Progenitor cell of endocrine pancreas (in vitro differentiated cells): ENCODE measurements at places on chromosomes 12 and 14.
A peak's percentile ranks its signal among the peaks of the same experiment; 100 is the strongest.

DNA sequence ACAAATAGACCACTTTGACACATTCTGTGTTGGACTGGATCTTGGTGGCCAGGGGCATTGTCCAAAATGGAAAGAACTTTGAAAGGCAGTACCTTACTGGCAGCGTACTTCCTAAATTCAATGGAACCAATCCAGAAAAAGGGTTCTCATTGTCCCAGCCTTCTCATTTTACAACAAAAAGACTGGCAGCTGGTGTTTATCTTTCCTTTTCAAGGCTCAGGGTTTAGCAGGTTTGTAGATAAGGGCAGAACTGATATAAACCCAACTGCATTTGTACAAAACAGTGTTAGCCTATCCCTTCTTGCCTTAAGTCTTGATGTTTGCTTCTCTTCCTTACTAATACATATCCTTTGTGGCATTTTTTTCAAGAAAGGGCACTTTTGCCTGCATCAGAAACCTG, 7.7 kb downstream of the THAP2 start:
- H3K4me3 ChIP-seq = no peak overlapping the region
- H3K36me3 ChIP-seq = peaks cover 6% of the 10 kb centered on the region
- no peaks in the 10 kb centered on the region for H3K27me3 ChIP-seq
- H3K27ac ChIP-seq = peak overlapping the region; percentile 19
- peaks cover 11% of the 10 kb centered on the region for H3K4me1 ChIP-seq
- DNase-seq = no peak

DNA sequence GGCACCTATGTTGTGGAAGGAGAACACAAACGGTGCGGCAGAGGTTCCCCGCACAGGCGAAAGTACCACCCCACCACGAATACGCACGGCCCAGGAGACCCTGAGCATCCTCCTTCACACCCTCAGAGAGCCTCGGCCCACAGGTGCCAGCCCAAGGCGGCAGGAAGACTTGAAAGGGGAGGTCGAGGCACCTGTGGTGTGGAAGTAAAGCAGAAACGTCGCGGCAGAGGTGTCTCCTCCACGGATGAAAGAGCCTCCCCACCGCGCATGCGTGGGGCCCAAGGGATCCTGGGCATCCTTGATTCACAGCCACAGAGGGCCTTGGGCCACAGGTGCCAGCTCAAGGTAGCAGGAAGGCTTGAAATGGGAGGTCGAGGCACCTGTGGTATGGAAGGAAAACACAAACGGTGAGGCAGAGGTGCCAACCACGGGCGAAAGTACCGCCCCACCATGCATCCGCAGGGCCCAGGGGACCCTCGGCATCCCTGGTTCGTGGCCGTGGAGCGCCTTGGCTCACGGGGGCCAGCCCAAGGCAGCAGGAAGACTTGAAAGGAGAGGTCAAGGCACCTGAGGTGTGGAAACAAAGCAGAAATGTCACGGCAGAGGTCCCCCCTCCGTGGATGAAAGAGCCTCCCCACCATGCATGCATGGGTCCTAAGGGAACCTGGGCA, 380.1 kb downstream of the ALG10 start:
- H3K27ac ChIP-seq = no peak overlapping the region

DNA sequence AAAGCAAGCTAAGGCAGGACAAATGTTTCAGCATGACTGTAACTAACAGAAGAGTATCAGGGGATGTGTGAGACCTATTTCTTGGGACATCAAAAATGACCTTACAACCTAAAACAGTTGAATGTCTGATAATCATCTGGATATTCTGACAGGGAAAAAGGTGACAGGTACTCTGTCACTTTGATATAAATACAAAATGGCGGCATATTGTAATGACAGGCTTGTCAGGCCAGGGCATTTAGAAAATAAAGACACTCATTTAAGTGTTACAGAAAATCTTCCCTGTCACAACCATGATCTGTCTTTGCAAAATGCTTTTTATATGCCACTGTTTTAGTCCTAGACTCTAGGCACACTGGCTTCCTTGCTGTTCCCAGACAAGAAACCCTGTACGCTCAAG, 1033.3 kb upstream of the FLRT2 start:
- peaks cover 5% of the 10 kb centered on the region for H3K27me3 ChIP-seq
- H3K36me3 ChIP-seq = no peaks in the 10 kb centered on the region
- DNase-seq = no peak

DNA sequence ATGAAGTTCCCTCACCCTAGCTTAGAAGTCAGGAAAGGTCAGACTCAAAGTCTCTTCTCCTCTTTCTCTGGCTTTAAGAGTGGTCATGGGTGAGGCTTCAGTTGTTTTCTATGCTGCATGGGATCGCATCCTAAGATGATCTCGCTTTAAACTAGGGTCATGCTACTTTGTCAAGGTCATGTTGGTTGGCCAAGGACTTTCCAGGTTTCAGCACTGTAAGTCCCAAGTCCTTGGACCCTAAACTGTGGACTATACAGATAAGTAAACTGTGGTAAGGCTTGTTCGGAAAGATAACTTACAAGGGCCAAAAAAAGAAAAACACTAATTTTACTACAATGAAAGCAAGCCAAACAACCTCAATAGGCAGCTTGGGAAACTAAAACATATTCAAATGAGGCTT, 17.4 kb downstream of the HAL start:
- no peak overlapping the region for H3K4me3 ChIP-seq
- peaks cover 6% of the 10 kb centered on the region for H3K4me1 ChIP-seq
- no peak for DNase-seq
- H3K27ac ChIP-seq = no peak overlapping the region
- H3K27me3 ChIP-seq = peaks cover 4% of the 10 kb centered on the region

DNA sequence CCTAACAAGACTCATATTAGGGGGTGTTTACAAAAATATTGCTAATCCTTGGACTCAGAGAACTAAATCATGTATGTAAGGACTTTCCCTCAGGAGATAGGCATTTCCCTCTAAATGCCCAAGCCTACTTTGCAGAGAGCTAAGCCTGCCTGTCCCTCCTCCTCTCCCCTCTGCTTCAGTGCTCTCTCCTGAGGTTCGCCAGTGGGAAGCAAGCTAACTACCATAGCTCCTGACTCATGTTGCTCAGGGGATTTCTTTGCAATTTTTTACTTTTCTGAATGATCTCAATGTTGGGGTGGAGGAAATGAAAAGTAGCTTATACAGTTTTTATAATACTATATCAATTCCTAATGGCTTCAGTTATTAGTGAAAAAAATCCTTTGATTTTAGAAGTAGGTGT, 29.6 kb downstream of the IFT43 start:
- no peaks in the 10 kb centered on the region for H3K27me3 ChIP-seq
- H3K4me3 ChIP-seq = no peak overlapping the region
- H3K4me1 ChIP-seq = no peaks in the 10 kb centered on the region
- H3K36me3 ChIP-seq = peaks cover 57% of the 10 kb centered on the region

GRCh38 chr14:74085828-74086227, 1.1 kb downstream of the LIN52 start:
- H3K27ac ChIP-seq = peak overlapping the region; percentile 99
- peaks cover 25% of the 10 kb centered on the region for H3K4me1 ChIP-seq
- peak overlapping the region; percentile 100 for H3K4me3 ChIP-seq

DNA sequence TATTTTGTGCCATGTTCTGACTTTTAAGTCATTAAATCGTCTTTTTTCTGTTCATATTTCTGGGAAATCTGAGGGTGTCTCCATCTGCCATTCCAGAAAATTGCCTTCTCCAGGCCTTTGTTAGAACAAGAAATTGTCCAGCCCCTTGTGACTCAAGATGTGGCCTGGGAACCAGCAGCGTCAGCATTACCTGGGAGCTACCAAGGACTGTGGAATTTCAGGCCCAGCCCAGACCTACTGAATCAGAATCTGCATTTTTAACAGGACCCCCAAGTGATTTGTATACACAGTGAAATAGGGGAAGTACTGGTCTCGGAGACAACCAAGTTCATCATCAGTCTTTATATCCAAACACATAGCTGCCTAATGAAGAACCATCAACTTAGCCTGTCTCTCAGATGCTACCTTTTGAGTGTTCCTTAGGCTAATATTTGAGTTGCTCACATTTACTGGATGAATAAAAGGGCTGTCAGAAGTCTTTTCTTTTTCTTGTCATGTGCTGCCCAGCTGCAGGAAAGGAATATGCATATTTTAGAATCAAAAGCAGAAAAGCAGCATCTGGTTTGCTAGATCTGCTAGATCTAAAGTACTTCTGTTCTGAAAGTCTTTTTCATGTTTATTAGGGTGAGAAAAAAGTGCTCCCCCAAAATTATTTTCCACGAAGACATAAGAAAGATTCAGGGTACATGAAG, 21.2 kb downstream of the GPHB5 start:
- no peaks in the 10 kb centered on the region for H3K4me1 ChIP-seq
- H3K36me3 ChIP-seq = no peaks in the 10 kb centered on the region
- H3K27ac ChIP-seq = no peak overlapping the region
- no peak overlapping the region for H3K4me3 ChIP-seq
- H3K27me3 ChIP-seq = peaks cover 2% of the 10 kb centered on the region
- DNase-seq = no peak

- DNase-seq = no peak
- no peaks in the 10 kb centered on the region for H3K27me3 ChIP-seq
- H3K4me3 ChIP-seq = no peak overlapping the region
- H3K27ac ChIP-seq = no peak overlapping the region
- H3K36me3 ChIP-seq = peaks cover 8% of the 10 kb centered on the region
Observed at GRCh38 chr12:49821373-49822287, 6.6 kb downstream of the NCKAP5L start.

DNA sequence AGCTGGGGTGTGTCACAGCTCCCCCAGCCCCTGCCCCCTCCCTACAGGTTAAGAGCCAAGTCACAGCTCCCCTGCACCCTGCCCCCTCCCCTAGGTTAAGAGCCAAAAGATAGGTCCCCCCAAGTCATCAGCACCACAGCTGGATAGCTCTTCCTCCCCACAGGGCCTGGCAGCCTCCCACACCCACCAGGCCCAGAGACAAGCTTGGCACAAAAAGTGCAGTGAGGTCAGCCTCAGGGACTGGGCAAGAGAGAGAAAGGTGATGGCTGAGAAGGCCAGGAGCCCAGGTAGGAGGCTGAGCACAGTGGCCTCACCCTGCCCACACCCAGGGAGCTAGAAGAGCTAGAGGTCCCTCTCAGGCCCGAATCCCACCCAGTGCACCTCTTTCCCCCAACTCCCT, 8.7 kb downstream of the ITGA7 start:
- no peak overlapping the region for H3K27ac ChIP-seq
- no peaks in the 10 kb centered on the region for H3K36me3 ChIP-seq
- H3K4me1 ChIP-seq = no peaks in the 10 kb centered on the region
- no peak overlapping the region for H3K4me3 ChIP-seq
- DNase-seq = no peak

GRCh38 chr12:77847680-77848431, 17.2 kb downstream of the NAV3 start:
- no peak for DNase-seq
- H3K27ac ChIP-seq = no peak overlapping the region
- H3K4me1 ChIP-seq = no peaks in the 10 kb centered on the region
- H3K27me3 ChIP-seq = no peaks in the 10 kb centered on the region
- H3K4me3 ChIP-seq = no peak overlapping the region

DNA sequence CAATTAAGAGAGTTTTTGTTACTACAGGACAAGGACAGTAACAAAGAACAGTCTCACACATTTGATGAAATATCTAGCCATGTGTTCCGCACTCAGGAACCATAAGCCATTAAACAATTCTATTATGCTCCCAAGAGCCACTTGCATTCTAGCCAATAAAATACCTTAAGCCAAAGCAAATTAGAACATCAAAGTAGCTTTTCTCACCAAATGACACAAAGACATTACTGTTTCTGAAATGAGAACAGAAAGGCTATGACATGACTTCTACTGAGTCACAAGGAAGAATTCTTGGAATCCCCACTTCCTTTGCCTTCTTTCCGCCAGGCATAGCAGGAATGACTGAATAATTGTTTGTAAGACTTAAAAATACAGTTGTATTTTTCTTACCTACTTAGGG, 445.8 kb downstream of the ATP23 start:
- no peaks in the 10 kb centered on the region for H3K27me3 ChIP-seq
- DNase-seq = no peak
- H3K4me3 ChIP-seq = no peak overlapping the region
- H3K27ac ChIP-seq = no peak overlapping the region
- H3K36me3 ChIP-seq = no peaks in the 10 kb centered on the region

DNA sequence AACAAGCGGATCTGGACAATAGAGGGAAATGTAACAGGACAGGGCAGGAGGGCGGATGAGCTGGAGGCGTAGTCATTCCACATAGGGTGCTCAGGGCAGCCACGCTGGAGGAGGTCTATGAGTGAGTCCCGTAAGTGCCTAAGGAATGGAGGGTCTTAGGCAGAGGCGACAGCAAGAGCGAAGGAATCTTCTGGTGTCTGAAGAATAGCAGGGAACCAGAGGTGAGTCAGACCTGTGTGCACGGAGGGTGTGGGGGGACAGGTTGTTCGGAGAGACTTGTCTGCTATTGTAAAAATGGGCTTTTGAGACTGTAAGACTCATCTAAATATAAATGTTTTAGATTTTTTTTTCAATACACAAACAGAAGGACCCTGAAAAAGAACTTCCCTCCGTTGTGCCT, 70.6 kb downstream of the SETD3 start:
- H3K4me1 ChIP-seq = peaks cover 15% of the 10 kb centered on the region
- no peak for DNase-seq
- H3K4me3 ChIP-seq = no peak overlapping the region
- H3K36me3 ChIP-seq = peaks cover 6% of the 10 kb centered on the region
- H3K27me3 ChIP-seq = no peaks in the 10 kb centered on the region
- H3K27ac ChIP-seq = no peak overlapping the region

DNA sequence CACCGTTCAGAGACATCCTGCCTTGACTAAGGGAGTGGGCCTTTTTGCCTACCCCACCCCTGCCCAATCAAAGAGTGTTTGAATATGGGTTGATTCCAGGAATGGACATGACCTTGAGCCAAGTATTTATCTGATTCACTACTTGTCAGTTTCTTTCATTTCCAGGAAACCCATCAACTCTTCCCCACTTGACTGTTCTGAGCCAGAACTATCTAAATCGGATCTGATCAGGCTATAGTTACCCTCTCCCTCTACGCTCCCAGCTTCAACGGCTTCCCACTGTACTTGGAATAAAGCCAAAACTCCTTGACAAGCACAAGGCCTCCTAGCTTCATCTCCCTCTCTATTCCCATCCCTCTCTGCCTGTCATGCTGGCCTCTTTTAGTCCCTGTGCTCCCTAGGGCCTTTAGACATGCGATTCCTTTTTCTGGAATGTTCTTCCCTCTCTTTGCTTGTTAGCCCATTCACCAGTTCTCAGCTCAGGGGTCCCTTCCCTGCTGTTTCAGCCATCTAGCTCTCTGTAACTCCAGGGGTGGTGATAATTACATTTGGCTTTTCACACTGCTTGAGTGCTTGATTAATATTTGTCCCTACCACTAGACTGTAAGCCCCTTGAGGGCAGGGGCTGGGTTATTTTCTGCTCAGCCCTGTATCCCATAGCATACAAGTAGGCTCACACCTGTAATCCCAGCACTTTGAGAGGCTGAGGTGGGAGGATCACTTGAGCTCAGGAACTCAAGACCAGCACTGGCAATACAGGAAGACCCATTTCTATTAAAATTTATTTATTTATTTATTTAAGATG, 5.5 kb upstream of the ITPK1 start:
- peaks cover 1% of the 10 kb centered on the region for H3K4me1 ChIP-seq
- no peak overlapping the region for H3K27ac ChIP-seq
- H3K36me3 ChIP-seq = no peaks in the 10 kb centered on the region
- DNase-seq = no peak
- H3K4me3 ChIP-seq = no peak overlapping the region

DNA sequence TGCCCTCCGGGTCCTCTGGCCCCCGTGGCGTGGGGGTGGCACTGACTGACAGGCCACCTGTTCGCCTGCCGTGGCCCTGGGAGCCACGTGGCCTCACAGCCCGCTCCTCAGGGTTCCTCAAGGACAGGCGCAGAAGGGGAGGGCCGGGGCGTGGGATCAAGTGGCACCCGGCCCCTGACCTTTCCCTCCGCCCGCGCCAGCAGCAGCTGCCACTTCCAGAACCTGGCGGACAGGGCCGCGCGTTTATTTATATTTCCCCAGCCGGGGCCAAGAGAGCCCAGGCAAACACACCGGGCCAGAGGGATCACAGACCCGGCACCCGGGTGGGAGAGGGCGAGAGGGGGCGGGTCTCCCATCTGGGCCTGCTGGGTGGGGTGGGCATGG, 92.6 kb downstream of the RFLNA start:
- H3K4me1 ChIP-seq = peaks cover 8% of the 10 kb centered on the region
- peaks cover 7% of the 10 kb centered on the region for H3K36me3 ChIP-seq
- H3K4me3 ChIP-seq = no peak overlapping the region
